ENCODE measurements at places on chromosomes 16 and 17.

DNA sequence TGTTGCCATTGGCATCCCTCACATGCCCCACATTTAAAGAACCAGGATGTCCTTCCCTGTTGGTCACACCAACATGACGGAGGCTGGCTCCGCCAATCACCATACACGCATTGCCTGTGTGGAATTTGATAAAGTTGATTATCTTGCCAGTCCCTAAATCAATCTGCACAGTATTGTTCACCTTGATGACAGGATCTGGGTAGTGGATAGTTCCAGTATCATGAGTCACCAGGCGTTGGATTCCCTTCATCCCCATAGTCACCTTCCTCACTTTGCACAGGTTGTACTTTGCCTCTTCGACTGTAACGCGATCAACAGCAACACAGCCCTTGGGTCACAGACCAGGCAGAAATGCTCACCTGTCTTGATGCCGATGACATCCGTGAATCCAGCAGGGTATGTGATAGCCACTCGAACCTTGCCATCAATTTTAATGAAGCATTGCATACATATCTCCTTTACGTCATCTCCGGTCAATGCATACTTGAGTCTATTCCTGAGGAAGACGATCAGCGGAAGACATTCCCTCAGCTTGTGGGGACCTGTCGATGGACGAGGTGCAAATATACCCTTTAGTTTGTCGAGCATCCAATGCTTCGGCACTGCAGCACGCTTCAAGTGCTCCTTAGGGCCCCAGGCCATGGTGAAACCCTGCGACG is 14.2 kb downstream of the CTRB2 start:
- DNase-seq: no peak

DNA sequence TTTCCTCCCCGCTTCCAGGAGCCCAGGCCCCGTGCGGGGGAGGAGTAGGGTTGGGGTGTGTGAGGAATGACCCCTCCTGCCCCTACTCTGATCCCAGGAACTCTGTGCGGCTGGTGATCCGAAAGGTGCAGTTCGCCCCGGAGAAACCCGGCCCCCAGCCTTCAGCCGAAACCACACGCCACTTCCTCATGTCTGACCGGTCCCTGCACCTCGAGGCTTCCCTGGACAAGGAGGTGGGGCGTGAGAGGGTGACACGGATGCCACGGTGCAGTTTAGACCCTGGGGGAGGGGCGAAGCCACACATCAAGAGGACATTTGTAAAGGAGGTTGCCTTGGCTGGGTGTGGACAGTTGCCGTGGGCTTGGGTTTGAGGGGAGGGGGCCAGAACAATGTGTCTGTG is 7.4 kb downstream of the ARRB2 start:
- DNase-seq: no peak

DNA sequence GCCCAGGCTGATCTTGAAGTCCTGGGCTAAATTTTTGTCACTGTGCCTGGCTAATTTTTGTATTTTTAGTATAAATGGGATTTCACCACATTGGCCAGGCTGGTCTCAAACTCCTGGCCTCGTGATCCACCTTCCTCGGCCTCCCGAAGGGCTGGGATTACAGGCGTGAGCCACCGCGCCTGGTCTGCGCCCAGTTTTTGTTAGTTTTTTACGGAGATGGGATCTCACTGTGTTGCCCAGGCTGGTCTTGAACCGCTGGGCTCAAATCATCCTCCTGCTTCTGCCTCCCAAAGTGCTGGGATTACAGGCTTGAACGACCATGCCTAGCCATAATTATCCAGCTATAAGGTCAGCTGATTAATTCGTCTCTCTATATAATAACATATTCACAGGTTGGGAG is 2.7 kb upstream of the CEMP1 start:
- DNase-seq: no peak

DNA sequence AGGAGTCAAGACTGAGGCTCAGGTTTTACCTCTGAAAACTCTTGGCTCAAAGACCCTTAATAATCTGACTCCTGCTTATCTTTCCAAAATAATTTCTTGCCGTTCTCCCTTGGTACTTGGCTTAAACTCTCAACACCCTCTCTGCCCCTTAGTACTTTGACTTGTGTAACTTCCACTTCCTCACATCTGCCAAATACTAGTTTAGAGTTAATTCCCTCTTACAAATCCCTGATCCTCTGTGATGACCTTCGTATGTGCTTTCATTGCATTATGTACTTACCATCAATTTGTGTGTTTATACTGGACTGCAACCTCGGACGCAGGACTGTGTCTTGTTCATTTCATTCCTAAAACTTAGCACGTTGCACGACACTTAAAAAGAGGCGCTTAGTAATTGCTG is 35.2 kb downstream of the ZNF207 start:
- no peak for DNase-seq

GRCh38 chr17:77130525-77130924 is 10.2 kb upstream of the SEC14L1 start:
- no peak for DNase-seq

GRCh38 chr17:66025551-66025950 is 166.4 kb downstream of the CEP112 start:
- DNase-seq: no peak

Measured in transverse colon (tissue), 4 donors.